A172 (cell line): ENCODE measurements at places on chromosomes 7 and 10.

GRCh38 chr7:102119213-102119651 lies 167.4 kb upstream of the SH2B2 start:
- DNase-seq = no peak

GRCh38 chr10:131785121-131785460 lies 115.7 kb upstream of the PPP2R2D start:
- no peak for DNase-seq

DNA sequence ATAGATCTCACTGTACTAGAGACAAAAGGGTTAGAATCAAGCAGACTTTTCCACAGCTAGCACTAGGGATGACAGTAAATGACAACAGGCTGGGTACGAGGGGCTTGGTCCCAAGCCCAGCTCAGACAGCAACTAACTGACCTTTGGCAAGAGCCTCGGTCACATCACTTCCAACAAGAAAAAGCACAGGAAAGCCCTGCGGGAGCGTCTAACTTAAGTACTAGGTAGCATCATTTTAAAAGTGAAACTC lies 22.8 kb downstream of the CALML3 start:
- no peak for DNase-seq

GRCh38 chr10:127579640-127580039 lies 30.5 kb downstream of the NPS start:
- DNase-seq = no peak

DNA sequence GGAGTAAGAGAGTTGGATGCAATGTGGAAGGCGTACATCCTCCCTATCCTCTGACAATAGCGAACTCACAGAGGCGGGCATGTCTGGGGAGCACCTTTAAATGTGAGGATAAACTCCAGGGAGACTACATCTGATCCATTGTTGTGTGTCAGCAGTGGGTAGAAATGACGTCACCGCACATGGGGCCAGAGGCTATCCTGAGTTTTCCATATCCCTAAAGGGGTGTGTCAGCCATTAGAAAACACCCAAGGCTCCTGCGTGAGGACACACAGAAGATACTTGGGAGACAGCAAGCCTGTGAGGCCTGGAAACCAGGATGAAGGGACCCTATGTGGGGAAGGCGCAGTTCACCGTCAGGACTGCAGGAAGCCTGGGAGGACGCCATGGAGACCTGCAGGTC lies 17.2 kb upstream of the CDHR3 start:
- DNase-seq = no peak
